ENCODE measurements at places on chromosomes 12 and 14.

DNA sequence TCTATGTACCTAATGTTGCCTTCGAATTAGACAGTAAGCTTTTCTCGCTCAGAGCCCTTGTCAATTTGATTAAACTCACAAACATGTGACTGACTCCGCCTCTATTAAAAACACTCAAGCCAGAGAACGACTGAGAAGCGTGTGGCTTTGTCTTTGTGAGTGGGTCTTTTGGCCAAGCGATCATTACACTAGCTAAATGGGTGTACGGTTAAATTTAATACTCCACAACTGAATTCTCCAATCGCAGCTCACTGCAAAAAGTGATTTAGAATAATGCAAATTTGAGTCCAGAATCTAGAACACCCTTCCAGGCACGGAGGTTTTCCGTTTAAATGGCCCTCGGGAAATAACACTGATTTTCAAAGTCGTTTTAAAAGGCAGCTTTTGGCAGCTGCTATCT is 253.7 kb downstream of the EFCAB11 start:
- no peak for DNase-seq

DNA sequence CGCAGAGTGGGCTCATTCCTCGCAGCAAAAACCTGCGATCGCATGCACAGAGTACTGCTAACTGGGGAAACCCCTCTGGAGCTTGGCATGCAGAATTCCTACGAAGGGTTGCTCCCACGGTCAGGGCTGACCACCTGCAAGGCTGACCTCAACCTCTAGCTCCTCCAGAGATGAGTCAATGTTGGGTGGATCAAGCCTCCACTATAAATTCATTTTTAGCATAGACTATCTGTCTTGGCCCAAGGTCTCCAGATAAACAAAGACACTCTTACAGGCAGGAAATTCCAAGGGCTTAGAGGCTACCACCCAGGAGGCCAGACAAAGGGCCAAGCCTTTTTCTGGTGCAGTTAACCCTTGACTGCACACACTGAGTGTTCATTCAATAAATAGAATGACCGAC is 296.5 kb downstream of the TMEM132D start:
- DNase-seq = no peak

GRCh38 chr14:70082394-70082793 is 106.4 kb downstream of the SLC8A3 start:
- DNase-seq = no peak

GRCh38 chr12:49971141-49971540 is 1.6 kb upstream of the AQP6 start:
- no peak for DNase-seq

- DNase-seq = no peak
Measured at GRCh38 chr12:127035011-127035879, 1231.7 kb upstream of the TMEM132C start.

DNA sequence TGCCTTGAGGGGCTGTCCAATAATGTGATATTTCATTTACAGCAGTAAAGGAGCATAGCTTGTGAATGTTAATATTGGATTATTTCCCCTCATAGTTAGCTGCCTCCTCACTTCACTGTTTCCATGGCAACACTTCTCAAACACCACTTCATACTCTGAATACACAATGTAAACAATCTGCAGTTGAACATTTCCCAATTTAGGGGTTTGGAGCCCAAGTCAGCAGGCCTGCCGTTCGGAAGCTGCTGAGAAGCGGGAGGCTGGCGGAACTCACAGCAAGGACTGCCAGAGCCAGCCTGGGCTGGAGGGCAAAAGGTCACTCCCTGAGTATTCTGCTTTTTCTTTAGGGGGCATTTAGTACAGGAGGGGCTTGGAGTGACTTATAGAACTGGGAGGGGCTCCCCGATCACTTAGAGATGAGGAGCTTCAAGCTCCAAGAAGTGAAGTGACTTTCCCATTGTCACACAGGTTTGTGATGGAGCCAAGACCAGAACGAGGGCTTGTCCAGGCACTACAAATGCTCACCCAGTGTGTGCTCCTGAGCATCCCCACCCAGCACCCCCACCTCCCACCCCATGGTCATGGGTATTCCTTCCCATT is 12.1 kb upstream of the SLC24A4 start:
- DNase-seq = no peak

GRCh38 chr14:104157016-104157928 is 18.9 kb downstream of the KIF26A start:
- no peak for DNase-seq

DNA sequence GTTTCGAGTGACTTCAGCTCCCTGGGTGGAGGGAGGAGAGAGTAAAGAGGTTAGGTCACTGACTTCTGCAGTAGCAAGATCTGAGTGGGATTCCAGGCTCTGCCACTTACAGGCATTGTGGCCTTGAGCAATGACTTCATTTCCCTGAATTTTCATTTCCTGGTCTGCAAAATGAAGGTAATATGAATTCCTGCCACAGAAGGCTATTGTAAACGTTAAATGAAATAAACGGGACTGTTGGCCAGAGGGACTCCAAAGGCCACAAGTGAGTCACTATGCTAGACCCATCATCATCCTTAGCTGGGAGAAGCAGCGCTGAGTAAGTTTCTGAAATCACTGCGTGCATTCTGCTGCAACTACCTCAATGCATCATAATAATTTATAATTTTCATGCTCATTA is 807.8 kb downstream of the AACS start:
- no peak for DNase-seq

- no peak for DNase-seq
Measured at GRCh38 chr14:99359906-99360305, 87.9 kb upstream of the BCL11B start.

- no peak for DNase-seq
Measured at GRCh38 chr12:26546535-26547314, 286.3 kb downstream of the ITPR2 start.

- no peak for DNase-seq
Measured at GRCh38 chr12:127024791-127025190, 1242.2 kb upstream of the TMEM132C start.

DNA sequence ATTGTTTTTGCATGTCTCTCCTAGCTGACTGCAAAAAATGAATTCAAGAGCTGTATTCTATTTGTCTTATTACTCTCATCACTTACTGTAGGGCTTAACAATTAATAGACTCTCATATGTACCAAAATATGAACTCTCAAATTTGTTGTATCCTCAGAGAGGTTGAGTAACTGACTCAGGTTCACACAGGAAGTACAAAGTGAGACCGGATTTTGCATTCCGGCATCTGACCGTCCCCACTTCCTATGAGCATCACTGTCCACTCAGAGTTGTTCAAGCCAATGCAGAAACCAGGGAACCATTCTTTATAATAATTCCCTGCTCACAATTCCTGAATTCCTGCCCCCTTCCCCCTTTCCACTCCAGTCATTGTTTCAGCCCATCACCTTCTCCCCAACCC is 113.3 kb upstream of the AMIGO2 start:
- DNase-seq = no peak

DNA sequence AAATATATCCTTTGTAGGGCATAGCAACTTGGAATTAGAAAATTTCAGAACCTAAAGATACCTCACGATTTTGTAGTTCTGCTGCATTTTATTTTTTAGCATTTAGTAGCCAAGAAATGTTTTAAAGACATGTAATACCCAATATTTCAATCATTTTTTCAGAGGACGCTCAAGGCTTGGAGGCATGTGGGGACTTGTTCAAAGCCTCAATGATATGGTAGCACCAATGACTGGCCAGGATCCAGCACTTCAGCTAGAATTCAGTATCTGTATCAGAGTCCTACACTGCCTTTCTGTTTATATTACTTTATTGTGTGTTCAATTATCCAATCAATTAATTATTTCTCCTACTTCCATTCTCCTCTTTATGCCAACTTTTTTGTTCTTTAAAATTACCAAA is 154.8 kb upstream of the NEDD1 start:
- no peak for DNase-seq

- no peak for DNase-seq
Measured at GRCh38 chr12:99138393-99138792, 493.3 kb downstream of the APAF1 start.

DNA sequence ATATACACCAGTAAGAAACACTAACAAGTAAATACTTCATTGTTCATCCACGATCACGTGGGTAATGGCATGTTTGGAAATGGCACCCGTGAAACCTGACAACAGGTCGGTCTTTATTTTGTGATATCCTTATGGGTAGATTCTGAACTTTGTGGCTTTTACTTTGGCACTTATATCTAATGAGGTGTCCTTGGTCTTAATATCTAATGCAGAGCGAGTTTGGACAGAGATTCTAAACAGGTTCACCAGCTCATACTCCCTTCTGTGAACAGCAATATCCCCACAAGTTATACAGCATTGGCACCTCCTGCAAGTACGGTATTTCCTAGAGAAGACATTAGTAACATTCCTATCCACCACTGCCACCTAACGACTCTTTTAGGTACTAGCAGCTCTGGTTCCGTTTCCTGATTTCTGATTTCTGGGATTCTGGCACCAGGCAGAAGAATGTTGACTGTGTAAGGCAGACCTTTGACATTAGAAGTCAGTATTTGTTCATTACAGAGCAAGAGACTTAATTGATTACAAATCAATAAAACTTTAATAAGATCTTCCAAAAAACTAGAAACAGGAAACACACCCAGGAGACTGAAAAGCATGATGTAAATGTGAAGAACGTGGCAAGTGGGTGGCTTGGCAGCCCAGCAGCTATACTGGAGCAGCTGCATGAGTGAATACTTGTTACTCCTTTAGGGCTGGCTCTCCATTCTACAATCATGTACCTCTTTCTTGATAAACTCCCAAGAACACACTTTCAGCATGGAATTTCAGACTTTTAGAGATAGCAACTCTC is 2.5 kb downstream of the ANG start:
- peak; percentile 81 for DNase-seq

- peak; percentile 97 for DNase-seq
Measured at GRCh38 chr12:108689314-108690190, 41.8 kb downstream of the CORO1C start.

GRCh38 chr12:112368856-112369255 is 13.4 kb downstream of the HECTD4 start:
- DNase-seq = no peak

DNA sequence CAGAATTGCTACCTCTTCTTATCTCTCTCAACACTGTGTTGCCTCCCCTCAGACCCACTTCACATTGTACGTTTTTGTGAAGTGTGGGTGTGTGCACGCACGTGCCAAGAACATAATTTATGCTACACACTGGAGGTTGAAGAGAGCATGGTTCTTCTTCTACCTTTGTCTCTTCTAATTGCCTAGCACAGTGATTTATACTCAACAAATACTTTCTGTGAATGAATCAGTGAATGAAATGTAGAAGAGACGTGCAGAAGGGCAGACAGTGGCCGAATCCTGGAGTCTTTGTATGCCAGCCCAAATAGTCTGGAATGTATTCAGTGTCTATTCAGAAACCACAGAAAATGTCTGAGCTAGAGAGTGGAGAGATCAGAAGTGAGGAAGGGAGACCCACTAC is 4.6 kb upstream of the SAMD4A start:
- DNase-seq = no peak

- DNase-seq = no peak
Measured at GRCh38 chr12:98737322-98737712, 92.2 kb downstream of the APAF1 start.

DNA sequence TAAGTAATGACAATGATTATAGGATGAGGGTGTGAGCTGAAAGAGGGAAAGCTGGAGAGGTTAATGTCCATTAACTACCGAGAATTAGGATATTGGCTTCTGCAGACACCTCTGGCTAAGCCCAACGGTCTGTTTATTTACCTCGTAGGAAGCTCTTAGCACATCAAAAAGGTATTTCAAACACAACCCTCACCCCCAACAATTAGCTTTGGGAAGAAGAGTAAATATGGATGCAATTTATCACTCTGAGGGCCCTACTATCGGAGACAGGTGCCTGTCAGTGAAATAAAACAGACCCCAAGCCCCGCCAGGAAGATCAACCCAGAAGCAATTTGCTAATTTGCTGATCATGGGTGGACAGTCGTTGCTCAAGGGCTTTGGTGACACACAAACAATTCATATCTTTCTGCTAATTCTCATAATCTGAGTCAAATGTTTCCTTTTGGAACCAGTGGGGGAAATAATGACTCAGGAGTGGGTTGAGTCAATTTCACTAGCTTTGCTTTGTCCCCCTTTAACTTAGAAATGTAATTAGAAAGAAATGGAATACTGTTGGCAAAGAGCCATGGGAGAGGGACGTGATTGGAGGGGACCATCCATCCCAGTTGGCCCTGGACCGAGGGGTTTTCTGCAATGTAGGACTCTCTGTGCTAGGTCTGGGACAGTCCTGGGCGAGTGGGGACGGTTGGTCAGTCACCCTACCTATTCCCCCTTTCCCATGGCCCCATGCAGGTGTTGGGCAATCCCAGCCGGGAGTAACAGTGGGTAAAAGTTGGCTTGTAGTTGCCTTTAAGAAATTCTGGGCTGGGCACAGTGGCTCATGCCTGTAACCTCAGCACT is 99.1 kb upstream of the MED13L start:
- no peak for DNase-seq

DNA sequence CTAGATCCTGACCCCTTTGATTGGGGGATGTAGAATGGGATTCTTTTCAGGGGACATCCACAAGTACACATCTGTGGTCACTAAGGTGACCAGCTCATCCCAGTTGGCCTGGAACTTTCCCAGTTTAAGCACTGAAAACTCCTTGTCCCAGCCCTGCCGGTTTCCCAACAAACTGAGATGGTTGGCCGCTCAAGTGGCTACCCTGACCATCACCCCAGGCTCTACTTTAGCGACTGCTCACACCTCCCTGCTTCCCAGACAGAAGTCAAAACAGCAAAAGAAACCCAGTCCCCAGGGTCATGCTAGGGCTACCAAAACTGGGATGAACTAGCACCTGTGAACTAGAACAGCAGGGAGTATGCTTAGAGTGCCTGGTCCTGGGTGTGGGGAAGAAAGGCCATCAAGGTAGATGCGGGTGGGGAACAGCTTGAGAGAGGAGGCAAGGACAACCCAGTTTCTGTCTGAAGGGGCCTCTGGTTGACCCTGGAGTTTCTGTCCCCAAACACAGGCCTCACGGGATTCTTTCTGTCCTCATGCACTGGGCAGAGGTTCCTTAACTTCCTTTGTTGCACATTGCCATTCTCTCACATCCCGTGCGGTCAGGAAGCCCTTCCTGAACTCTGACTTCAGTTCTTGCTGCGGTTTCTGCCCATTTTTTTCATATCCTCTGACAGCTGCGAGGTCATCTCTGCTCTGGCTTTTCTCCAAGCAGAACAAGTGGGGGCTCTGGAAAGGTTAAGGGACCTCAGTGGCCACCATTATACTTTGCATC is 1.6 kb downstream of the LTB4R start:
- DNase-seq = no peak

DNA sequence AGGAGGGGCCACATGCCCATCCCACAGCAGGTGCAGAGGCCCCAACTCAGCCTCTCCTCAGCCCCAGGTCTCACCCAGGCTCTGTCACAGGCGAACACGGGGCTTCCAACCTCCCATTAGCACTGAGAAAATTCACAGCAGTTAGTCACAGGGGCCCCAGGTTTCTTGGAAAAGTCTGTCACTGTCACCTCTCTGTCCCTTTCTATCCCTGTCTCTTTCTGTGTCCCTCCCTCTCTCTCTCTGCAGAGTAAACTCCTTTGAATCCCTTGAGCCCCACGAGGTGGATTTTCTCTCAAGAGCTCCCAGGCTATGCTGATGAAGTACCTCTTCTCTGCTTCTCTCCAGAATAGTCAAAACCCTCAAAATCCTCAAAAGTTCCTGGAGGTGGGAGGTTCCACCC is 14.0 kb upstream of the ENDOU start:
- no peak for DNase-seq

Measured in OCI-M1 (cell line).